NCI-H524 treated with DMSO at 0.1 percent for 48 hours (cell line): ENCODE measurements at places on chromosomes 6 and 20.

DNA sequence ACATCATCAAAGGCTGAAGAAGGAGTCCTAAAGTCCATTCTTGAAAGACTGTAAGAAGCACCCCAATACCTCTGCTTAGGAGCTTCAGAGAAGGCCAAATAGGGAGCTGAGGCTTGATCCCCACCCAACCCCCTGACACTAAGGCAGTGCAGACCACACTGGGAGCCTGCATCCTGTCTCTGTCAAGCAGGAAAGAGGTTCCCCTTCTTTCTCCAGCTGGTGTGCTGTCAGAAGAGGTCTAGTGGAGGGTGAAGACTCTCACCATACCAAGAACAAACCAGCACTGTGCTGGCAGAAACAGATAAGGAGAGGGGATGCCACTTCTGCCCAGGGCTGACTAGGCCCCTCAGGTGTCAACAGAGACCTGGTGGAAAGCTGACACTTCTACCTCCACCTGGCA lies 19.9 kb downstream of the GZF1 start:
- DNase-seq, result no peak

DNA sequence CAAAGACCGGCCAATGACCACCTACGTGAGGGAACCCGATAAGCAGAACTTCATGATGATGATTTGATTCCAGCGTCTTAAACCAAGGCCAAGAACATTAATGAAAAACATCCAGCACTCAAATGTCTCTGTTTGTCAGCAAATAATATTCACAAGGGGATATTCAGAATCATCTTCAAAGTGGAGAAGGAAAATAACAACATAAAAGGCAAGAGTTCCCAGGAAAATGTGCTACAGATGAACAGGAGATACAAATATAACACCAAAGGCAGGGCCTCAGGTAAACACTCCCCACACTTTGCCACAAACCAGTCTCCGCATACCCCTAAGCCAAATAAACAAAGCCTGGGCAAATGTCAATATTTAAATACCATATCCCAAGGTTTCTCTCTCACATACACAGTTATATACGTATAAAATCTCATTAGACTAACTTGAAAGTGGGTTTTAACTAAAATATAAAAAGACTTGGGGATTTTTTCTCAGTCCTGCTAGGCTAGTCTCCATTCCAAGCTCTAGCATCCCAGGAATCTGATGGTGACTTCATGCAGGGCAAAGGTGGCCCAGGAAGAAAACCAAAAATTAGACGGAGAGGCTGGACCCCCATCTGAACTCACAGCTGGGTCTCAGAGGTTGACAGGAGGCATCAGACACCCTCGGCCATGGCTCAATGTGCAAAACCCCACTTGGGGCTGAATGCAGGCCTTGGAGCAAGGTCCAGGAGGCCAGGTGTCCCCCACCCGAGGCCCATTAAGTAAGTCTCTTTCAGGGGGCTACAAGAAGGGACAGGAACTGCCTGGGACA lies 32.1 kb downstream of the TRAM2 start:
- no peak for DNase-seq

DNA sequence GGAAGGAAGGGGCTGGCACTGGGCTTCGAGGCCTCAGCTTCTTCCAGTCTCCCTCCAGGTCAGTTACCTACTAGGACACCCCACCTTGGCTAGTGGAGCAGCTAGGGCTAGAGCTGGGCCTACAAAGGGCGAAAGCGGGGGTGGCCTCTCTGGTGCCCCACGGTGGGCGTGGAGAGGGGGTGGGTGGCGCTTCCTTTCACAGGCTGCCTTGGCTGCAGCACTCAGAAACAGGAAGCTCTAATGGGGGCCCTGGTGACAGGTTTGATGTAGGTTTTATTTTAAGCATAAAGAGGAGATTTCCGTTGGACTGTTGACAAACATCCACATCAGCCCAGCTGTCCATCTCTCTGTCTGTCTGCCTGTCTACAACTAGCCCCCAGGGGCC lies 13.4 kb downstream of the FAM110A start:
- DNase-seq, result no peak

- DNase-seq, result no peak
Observed at GRCh38 chr6:116568111-116568510, 3.2 kb upstream of the RWDD1 start.

DNA sequence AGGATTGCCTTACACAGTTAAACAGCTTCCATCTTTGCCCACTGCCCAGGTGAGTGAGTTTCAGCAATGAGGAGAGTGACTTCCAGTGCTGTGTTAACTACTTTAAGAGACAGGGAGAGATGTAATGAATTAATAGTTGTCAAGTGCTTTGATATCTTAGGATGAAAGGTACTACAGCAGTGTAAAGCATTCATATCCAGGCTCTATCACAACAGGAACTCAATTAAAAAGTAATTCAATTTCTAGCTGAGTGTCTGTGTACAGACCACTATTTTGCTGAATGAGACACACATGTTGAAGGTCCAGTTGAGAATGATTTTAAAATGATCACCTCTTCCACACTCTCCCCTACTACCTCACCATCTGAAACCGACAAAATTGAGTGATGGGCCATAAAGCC lies 70.7 kb upstream of the BEND3 start:
- no peak for DNase-seq

GRCh38 chr20:19205981-19206396 lies 6.5 kb upstream of the SLC24A3 start:
- DNase-seq, result peak; percentile 20

- no peak for DNase-seq
Observed at GRCh38 chr6:89310929-89311328, 4.2 kb downstream of the GABRR2 start.

DNA sequence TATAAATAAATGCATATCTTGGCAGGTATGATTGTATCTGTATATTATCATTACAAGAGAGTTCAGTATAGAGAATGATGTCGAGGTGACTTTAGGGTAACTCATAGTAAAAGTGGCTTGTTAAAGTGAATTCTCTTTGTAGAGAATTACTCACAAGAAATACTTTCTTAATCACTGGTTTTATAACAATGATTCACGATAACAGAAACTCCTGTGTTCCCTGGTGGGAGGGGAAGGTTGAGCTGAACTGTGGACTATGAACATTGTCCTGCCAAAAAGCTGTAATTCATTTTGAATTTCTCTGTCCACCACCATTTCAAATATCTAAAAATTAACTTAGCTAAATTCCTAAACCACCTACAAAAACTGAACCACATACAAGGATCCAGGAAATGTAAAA lies 7.7 kb downstream of the TPMT start:
- no peak for DNase-seq

DNA sequence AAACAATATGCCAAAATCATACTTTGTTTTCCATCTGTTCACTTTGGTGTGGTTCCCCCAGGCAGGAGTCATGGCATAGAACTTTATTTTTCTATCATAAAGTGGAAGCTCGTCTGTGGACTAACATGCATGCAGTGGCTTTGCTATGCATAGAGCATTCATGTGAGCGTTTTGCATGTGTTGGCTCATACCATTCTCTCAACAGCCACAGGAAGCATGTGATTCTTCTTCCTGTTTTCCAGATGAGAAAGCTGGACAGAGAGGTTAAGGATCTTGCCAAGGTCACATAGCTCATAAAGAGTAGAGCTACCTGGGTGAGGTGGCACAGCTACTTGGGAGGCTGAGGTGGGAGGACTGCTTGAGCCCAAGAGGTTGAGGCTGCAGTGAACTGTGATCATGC lies 123.4 kb upstream of the HDGFL1 start:
- DNase-seq, result no peak

DNA sequence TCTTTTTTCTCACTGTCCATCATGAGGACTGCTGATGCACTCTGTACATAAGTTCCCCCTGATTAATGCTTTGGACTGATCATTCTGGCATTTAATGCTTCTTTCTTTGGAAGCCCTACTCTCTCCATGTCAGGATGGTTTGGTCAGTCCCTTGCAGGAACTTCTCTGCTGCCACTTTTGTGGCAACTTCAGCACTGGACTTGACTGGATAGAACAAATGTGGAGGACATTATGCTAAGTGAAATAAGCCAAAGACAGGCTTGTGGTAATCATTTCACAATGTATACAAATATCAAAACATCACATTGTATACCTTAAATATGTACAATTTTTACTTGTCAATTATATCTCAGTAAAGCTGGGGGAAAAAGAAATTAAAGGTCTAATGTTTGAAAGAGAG lies 12.2 kb upstream of the BRPF3 start:
- DNase-seq, result no peak

DNA sequence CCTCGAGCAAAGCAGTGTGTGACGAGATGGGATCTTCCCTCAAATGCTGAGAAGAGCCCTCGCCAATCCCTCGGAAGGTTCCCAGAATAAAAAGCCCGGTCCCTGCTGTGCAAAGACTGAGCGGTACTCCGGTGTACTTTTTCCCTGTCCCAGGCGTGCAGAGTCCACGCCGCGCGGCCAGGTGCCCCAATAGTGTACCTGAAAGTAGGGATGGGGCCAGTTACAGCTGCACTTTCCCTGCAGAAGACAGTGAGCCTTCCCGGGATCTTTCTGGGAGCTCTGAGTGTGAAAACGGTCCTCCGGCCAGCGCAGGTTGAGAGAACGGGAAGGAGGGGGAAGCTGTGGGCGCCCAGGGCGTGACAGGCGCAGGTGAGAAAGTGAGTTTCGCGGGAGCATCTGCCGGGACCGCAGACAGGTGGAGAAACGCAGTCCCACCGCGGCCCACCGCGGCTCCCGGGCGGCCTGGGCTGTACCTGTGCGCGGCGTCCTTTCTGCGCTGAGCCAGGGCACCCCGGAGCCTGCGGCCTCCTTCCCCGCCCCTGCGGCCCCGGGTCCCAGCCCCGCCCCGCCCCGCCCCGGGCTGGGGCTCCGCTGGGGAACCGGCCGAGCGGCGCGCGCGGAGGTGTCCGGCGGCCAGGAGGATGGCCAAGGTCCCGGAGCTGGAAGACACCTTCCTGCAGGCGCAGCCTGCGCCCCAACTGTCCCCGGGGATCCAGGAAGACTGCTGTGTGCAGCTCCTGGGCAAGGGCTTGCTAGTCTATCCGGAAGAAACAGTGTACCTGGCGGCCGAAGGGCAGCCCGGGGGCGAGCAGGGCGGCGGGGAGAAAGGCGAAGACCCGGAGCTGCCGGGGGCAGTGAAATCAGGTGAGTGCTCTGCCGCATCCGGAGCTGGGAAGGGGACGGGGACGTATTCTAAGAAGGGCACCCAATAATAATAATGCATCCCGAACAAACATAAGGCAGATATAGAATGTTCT lies at the start of gene RFX6:
RFX6 (plus strand) TSS at position 608 of the 977 bp plus-strand sequence; CDS start at position 642, 34 bp downstream.
- DNase-seq, result no peak

- peak; percentile 94 for DNase-seq
Observed at GRCh38 chr20:35901678-35902544, 52.4 kb downstream of the SCAND1 start.

GRCh38 chr20:37764333-37764935 lies 70.6 kb downstream of the CTNNBL1 start:
- no peak for DNase-seq

- no peak for DNase-seq
Observed at GRCh38 chr6:13436399-13437217, 50.8 kb downstream of the GFOD1 start.

DNA sequence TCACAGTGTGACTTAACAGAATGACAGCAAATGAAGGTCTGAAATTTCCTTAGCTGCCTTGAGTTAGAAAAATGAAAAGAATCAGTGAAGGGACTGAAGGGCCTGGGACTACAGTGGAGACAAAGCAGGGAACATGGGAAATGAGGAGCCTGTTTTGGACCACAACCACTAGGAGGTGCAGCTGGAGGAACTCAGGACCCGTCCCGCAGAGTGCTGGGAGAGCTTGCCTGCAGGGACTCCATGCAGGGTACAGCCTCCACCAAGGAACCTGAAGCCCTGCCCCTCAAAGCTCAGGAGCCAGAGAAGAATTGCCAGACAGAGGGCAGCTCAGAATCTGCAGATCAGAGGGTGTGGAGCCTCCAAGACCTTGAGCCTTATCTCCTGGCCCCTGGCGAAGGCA lies 50.7 kb downstream of the LRFN2 start:
- no peak for DNase-seq

GRCh38 chr6:168209420-168209819 lies 110.2 kb downstream of the DACT2 start:
- no peak for DNase-seq

DNA sequence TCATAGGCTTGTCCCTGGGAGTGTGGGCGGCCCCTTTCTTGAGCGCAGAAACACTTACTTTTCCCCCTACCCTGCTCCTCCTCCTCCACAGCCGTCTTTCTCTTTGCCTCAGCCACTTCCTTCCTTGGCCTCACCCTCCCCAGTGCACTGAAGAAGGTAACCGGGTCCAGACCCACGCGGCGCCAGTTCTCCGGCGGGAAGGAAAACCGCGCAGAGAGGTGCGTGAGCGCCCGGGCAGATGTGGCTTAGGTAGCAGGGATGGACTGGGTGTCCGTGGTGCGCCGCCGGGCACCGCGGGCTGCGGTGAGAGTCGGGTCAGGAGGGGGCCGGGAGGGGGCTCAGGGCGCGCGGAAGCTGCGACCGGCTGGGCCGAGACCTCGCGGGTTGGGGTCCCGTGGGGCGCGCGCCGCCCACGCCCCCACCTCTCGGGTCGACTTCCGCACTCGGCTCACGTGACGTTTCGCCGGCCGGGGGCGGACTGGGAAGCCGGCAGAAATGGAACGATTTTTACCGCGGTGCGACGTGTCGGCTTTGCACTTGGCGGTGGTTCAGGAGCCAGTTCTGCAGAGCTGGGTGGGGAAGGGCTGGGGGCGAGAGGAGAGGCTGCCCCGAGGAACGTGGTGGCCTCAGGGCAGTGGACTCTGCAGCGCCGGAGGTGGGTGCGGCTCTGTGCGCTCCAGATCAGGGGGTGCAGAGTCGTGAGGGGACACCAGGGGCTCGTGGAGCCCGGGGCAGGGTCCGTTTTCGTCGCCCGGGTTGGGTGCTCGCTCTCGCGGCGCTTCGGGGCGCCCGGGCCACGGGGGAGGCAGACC lies at the start of gene ABRACL:
ABRACL (plus strand) TSS at position 88 of the 812 bp plus-strand sequence. CDS start 5,416 bp downstream, outside the sequence.
- peak; percentile 56 for DNase-seq

DNA sequence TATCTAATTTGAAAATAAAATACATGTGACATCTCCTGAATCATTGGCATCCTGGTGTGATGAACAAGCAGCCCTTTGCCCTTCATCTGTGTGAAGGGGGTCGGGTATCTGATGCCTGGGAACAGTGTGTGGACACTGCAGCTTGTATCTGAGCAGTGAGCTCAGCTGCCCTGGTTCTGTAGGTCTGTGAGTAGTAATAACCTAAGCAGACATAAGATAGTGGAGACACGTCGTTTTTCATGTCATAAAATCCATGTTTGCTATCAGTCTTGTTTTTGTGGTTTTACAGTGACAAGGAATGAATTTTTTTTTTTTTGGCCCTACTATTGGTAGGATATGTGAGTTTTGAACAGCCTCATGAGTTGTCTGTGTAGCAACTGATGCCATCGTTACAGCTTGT lies 133.0 kb downstream of the JARID2 start:
- no peak for DNase-seq

GRCh38 chr20:9454791-9455190 lies 59.6 kb upstream of the LAMP5 start:
- DNase-seq, result no peak

DNA sequence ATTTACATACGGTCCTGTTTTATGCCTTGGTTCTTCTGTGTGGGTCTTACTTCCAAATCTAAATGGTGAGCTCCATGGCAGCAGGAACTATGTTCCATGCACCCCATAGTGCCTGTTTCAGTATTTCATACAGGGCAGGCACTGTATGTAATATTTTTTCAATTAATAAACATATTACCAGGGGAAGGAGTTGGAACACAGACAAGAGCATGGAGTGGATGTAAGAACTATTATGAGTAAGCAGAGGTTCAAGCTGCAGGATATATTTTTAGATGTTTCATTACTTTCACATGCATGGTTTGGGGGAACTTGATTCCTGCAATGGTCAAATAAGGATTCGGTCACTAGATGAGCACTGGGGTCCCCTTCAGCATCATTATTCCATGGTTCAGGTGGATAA lies 108.3 kb downstream of the KIF13A start:
- DNase-seq, result no peak
